ENCODE measurements at places on chromosomes 2 and 18.
A peak's percentile ranks its signal among the peaks of the same experiment; 100 is the strongest.

- no peak for DNase-seq
These were observed 186.9 kb upstream of the PXDN start for GRCh38 chr2:1931003-1931914.

- peak; percentile 21 for DNase-seq
These were observed 49.5 kb upstream of the PLEKHM3 start for GRCh38 chr2:208074610-208075356.

DNA sequence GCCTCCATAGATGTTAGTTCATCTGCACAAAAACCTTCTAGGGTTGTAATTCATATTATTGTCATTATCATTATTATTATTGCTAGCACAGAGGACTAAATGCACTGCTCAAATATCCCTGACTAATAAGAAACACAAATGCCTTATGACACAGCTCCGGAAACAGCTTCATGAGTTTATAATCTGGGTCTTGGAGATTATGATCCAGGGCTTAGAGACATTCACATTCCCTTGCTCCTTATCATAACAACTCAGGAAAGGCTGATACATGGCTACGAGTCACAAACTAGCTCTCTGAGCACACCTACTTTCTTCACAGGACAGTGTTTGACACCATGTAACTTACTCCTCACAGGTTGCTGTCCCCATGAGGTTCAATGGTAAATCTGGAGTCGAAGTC lies 102.2 kb upstream of the TTC39C start:
- DNase-seq: peak; percentile 51

- peak; percentile 33 for DNase-seq
These were observed 498 bp downstream of the TGOLN2 start for GRCh38 chr2:85327160-85327821.

DNA sequence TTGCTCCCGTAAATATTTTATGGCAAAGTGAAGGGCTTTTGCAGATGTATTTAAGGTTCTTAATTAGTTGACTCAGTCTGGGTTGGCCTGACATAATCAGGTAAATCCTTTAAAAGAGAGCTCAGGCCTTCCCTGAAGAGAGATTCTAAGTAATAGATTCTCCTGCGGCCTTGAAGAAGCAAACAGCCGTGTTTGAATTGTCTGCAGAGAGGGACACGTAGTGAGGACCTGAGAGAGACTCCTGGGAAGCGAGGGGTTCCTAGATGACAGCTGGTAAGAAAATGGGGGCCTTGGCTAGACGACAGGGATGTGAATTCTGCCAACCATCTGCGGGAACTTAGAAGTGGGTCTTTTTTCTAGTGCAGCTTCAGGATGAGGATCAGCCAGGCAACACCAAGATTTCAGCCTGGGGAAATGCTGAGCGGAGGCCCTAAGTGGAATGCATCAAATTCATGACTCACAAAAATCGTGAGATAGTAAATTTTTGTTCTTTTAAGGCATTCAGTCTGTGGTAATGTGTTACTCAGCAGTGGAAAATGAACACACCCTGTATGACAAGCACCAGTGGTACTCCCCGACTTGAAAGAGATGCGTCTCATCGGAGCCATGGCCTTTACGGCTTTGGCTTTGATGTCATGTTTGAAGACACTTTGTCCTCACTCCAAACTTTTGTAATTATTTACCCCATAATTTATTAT lies 62.1 kb upstream of the SMIM21 start:
- peak; percentile 97 for DNase-seq

DNA sequence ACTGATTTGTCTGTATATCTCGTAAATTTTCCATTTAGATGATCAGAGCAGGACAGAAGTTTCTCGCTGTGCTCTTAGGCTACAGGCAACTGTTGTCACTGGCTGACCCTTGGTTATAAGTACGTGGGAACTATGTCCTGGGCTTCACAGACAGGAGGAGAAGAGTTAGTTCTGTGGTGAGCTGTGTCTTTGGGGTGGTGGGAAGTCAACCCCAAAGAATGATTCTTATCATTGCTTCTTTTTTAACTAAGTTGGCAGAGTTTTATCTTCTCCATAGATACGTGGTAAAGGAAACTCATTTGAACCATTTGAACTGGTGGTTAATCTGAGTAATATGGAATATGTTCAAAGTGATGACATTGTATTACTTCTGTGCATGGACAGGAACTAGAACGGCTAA lies 230.6 kb upstream of the EPAS1 start:
- peak; percentile 46 for DNase-seq

GRCh38 chr18:63063171-63063570 lies 256.4 kb downstream of the BCL2 start:
- DNase-seq: no peak

DNA sequence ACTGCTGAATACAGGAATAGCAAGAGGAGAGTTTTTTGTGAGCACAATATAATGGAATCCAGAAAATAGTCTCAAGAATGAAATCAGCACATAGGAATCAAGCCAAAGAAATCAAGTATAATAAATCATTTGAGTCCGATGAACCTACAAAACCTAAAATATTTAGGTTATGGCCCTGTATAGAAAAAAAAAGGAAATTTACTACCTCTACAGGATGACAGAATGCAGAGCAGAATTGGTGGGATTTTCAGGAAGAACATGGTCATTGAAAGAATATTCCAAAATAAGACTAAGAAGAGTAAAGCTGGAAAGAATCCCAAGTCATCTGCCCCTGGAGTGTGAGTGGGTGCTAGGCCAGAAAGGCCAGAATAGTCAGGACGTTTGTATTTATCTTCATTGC lies 1041.2 kb upstream of the CDH2 start:
- no peak for DNase-seq

- DNase-seq: peak; percentile 86
These were observed 113.9 kb downstream of the USP34 start for GRCh38 chr2:61356958-61357350.

- peak; percentile 7 for DNase-seq
These were observed 143.4 kb downstream of the ADCYAP1 start for GRCh38 chr18:1048032-1048431.

DNA sequence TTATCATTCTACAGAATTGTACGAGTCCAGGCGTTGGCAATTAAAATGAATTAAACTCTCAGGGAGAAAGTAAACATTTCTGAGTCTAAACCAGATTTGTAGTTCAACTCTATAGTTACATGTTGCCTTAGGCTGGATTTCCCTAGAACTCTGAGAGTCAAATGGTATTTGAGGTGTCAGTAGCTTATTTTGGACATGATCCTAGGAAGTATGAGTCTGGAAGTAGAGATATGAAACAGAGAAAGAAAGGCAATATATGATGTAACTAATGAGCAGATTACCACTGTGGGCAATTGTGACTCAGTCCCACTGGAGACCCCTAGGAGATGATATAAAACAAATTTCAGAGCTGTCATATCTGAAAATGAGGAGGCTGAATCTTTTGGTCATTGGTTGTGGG lies 199.1 kb upstream of the UBE2E3 start:
- DNase-seq: no peak

DNA sequence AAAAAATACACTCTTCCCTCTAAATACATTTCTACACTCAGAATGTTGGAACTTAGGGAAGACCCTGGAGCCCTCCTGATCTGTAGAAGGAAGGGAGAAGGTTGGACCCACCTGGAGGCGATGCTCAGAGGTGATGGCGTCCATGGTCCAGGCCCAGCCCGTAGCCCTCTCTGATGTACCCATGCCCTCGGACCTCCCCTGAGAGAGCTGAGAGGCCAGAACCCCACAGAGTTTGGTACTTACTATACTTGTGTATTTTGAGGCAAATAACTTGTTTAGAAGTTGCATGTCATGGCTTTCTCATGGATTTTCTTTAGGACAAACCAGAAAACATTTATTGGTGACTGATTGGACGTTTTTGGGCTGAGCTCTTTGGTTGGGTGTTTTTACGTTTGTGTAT lies 10.5 kb downstream of the CTDP1 start:
- DNase-seq: no peak

GRCh38 chr2:26651470-26651771 lies 10.3 kb upstream of the CIB4 start:
- DNase-seq: peak; percentile 60

GRCh38 chr18:2987876-2988790 lies 24.8 kb downstream of the LPIN2 start:
- DNase-seq: peak; percentile 88

DNA sequence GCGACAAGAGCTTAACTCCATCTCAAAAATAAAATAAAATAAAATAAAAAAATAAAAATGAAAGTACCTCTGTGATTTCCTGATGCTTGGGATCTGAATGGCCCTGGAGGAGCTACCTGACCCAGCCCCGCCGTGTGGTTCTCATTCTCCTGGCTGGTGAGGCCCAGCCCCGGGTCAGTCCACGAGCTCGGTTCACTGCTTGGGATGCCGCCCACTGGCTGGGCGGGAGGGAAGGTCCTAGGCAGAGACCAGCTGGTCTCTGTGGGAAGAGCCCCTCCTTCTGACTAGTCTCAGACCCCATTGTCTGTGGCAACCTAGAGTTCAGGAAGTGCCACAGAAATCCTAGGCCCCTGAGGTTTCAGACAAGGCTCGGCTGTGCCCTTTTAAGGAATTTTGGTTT lies 55.1 kb upstream of the DLGAP1 start:
- no peak for DNase-seq

DNA sequence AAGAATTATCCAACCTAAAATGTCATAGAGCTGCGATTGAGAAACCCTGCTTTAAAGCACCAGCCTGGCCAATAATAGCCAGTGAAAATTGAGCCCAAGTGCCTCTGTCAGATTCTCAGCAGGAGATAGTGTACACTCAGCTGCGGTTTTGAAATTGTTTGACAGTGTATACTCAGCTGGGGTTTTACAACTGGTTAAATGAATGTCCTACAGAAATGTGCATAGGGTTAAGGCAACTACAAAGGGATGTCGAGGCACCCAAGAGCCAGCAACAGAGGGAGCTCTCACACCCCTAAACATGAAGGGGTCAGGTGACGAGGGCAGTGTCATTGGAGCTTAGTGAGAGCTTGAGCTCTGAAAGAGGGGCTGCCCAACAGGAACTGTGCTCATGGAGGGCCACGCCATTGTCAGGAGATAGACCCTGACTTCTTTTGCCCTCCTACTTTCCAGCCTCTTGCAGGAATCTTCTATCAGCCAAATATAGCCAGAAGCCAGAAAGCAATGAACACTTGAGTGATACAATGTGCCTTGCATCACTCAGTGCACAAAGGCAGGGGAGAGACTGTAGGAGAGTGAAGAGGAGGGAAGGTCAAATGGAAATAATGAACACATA lies 15.1 kb downstream of the ACTG2 start:
- DNase-seq: no peak

- no peak for DNase-seq
These were observed 60.9 kb upstream of the KLHL29 start for GRCh38 chr2:23323917-23324680.

- DNase-seq: no peak
These were observed 366.2 kb upstream of the LRRTM1 start for GRCh38 chr2:80670763-80671162.
